Activated T-helper 1 cell treated with anti-CD3 and anti-CD28 coated beads, Interleukin-12 subunit alpha, Interleukin-12 subunit beta, Interleukin-2, Interleukin-4 antibody, amounts not matched to agents 30 ng/mL and 10 ng/mL and 1 ng/mL, durations not matched to agents 14 hours and 24 hours and 36 hours (primary cell): ENCODE measurements at places on chromosomes 1 and 21. TPM values are rescaled to one million over a fixed set of nuclear protein-coding genes. Genes with fewer than 3 reads are reported as not detected.

- no peak for DNase-seq
Observed at GRCh38 chr1:236273358-236273757, 8.4 kb downstream of the ERO1B start.

DNA sequence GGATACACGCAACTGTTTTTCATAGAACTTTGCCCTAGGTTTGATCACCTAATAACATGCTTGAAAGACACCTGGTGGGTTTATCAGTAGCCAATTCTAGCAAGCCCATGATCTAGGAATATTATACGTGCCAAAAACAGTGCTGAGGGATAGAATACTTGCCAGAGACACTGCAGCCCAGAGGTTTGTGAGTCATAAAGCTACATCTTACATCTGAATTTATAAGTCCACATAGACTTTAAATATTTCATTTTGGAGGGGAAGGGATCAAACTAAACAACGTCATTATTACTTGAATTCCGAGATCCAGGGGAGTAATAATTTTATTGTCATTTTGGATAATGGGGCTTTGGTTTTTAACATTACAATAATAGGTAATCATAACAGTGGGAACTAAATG lies 31.7 kb downstream of the RGL1 start:
- no peak for DNase-seq

GRCh38 chr1:45097079-45097478 lies 85.0 kb downstream of the UROD start:
- DNase-seq = no peak

GRCh38 chr1:166920561-166921475 lies 44.8 kb upstream of the TADA1 start:
- no peak for DNase-seq

- no peak for DNase-seq
Observed at GRCh38 chr1:107124694-107125093, 16.1 kb upstream of the NTNG1 start.

GRCh38 chr1:22804969-22805671 lies 94.5 kb downstream of the EPHB2 start:
- no peak for DNase-seq

- no peak for DNase-seq
Observed at GRCh38 chr1:192108161-192108560, 50.1 kb upstream of the RGS18 start.

GRCh38 chr1:234107416-234108021 lies 203.0 kb downstream of the SLC35F3 start:
- no peak for DNase-seq

Gene OR14A16
- not detected in 2 replicates for total RNA-seq

Gene CD1B
- total RNA-seq = not detected in 2 replicates

Gene LAMB3
- total RNA-seq = 15.8 and 18.3 TPM in 2 replicates
